Mesenchymal stem cell (in vitro differentiated cells and primary cell): ENCODE measurements at places on chromosomes 4 and X.

GRCh38 chr4:174256277-174256713, 27.2 kb downstream of the FBXO8 start:
- no peak overlapping the region for H3K27ac ChIP-seq
- no peaks in the 10 kb centered on the region for H3K27me3 ChIP-seq
- peak; percentile 62 for DNase-seq
- H3K36me3 ChIP-seq: peaks cover 5% of the 10 kb centered on the region
- H3K4me3 ChIP-seq: no peak overlapping the region
- H3K4me1 ChIP-seq: peaks cover 2% of the 10 kb centered on the region

- H3K27me3 ChIP-seq: peaks cover 3% of the 10 kb centered on the region
- H3K36me3 ChIP-seq: no peaks in the 10 kb centered on the region
- no peak overlapping the region for H3K27ac ChIP-seq
- H3K4me1 ChIP-seq: peaks cover 2% of the 10 kb centered on the region
Observed at GRCh38 chrX:136694431-136695087, 46.6 kb downstream of the CD40LG start.

DNA sequence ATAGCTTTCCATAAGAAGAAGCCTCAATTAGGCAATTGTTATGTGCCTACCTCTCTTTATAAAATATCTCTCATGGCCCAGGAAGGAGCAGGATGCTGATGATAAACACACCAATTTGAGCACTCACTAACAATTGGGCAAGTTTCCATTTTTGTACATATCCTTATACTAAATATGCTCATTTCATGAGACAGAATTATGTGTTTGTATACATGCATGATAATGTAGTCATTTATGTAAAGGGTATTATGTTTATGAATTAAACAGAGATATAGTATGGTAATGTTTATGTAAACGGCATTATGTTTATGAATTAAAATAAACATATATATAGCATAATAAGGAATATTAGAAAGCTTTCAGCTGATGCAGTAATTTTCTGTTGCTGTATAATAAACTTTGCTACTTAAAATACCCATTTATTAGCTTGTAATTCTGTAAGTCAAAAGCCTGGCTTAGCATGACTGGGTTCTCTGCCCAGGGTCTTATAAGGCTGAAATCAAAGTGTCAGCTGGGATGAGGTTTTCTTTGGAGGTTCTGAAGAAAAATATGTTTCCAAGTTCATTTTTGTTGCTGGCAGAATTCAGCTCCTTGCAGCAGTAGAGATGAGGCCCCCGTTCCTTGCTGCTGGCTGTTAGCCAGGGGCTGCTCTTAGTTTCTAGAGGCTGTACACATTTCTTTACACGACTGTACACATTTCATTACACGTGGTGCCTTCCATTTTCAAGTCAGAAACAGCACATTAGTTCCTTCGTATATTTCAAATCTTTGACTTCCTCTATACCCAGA, 89.0 kb downstream of the GLRA2 start:
- H3K36me3 ChIP-seq: no peaks in the 10 kb centered on the region
- no peaks in the 10 kb centered on the region for H3K27me3 ChIP-seq
- no peak for DNase-seq

DNA sequence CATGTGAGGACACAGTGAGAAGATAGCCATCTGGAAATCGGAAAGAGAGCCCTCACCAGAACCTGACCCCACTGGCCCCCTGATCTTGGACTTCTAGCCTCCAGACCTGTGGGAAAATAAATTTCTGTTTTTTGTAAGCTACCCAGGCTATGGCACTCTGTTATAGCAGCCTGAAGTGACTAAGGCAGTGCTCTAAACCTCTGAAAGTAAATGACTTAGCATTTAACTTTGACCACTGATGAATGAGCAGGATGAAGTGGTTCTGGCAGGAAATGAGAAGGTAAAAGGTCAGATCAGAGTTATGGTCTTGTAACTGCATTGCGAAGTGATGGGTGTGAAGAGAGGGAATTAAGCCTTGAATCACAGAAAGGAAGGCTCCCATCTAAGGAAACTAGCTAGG, 17.0 kb downstream of the GPAT3 start:
- DNase-seq: peak; percentile 76
- no peaks in the 10 kb centered on the region for H3K27me3 ChIP-seq
- H3K27ac ChIP-seq: peak overlapping the region; percentile 18
- no peak overlapping the region for H3K4me3 ChIP-seq

DNA sequence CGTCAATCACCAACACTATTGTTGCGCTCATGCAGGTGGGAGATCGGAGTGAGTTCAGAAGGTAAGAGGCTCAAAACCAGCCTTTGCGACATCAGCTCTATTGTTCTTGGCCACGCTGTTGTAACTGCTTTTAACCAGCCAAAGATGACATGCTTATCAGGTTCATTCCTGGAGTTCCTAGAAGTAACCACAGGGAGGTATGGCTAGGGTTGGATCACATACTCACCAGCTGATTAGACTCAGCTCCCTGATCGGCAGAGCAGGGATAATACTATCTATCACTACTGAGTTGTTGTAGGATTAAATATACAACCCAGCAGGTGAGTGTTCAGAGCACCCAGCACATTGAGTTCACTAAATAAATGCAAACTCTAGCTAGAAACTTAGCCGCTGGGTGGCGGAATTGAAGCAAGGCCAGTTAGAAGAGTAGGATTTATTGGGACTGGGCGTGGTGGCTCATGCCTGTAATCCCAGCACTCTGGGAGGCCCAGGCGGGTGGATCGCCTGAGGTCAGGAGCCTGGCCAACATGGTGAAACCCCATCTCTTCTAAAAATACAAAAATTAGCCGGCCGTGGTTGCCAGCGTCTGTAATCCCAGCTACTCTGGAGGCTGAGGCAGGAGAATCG, 12.4 kb downstream of the SLC34A2 start:
- no peak overlapping the region for H3K27ac ChIP-seq
- H3K27me3 ChIP-seq: peaks cover 39% of the 10 kb centered on the region
- H3K4me1 ChIP-seq: no peaks in the 10 kb centered on the region
- H3K36me3 ChIP-seq: no peaks in the 10 kb centered on the region

GRCh38 chr4:55021214-55021613, 104.2 kb downstream of the KDR start:
- no peak overlapping the region for H3K4me3 ChIP-seq
- no peaks in the 10 kb centered on the region for H3K36me3 ChIP-seq
- H3K27me3 ChIP-seq: no peaks in the 10 kb centered on the region
- H3K4me1 ChIP-seq: peaks cover 2% of the 10 kb centered on the region

- H3K4me3 ChIP-seq: no peak overlapping the region
- H3K27me3 ChIP-seq: peaks cover 42% of the 10 kb centered on the region
- H3K36me3 ChIP-seq: no peaks in the 10 kb centered on the region
- DNase-seq: no peak
- no peaks in the 10 kb centered on the region for H3K4me1 ChIP-seq
Observed at GRCh38 chrX:110046001-110046400, 43.1 kb downstream of the TMEM164 start.

- H3K4me1 ChIP-seq: no peaks in the 10 kb centered on the region
- no peak overlapping the region for H3K27ac ChIP-seq
- DNase-seq: peak; percentile 18
Observed at GRCh38 chr4:123043013-123043412, 120.6 kb upstream of the NUDT6 start.

GRCh38 chr4:77015390-77015789, 60.4 kb downstream of the CCNI start:
- no peak overlapping the region for H3K4me3 ChIP-seq
- H3K4me1 ChIP-seq: peaks cover 10% of the 10 kb centered on the region
- no peaks in the 10 kb centered on the region for H3K27me3 ChIP-seq
- peak; percentile 80 for DNase-seq
- peaks cover 78% of the 10 kb centered on the region for H3K36me3 ChIP-seq
- H3K27ac ChIP-seq: peak overlapping the region; percentile 88

DNA sequence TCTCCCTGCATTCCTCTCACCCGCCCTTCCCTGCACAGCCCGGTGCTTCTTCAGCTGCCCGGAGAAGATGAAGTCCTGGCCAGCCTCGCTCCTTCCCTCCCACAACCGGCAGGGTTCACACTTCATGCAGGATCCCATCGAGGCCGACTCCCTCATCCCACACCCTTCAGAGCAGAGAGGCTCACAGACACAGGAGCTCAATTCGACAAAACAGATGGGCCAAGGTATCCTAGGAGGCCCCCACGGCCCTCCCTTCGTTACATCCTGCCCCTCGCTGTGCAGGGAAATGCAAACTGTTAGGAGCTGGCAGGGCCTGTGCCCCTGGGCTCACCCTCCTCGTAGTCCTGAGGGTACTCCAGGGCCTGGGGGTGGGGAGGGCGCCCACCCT, 238.1 kb downstream of the DHRSX start:
- H3K4me3 ChIP-seq: peak overlapping the region; percentile 27
- H3K36me3 ChIP-seq: peaks cover 37% of the 10 kb centered on the region
- no peak for DNase-seq
- no peaks in the 10 kb centered on the region for H3K27me3 ChIP-seq
- peaks cover 12% of the 10 kb centered on the region for H3K4me1 ChIP-seq
- no peak overlapping the region for H3K27ac ChIP-seq

DNA sequence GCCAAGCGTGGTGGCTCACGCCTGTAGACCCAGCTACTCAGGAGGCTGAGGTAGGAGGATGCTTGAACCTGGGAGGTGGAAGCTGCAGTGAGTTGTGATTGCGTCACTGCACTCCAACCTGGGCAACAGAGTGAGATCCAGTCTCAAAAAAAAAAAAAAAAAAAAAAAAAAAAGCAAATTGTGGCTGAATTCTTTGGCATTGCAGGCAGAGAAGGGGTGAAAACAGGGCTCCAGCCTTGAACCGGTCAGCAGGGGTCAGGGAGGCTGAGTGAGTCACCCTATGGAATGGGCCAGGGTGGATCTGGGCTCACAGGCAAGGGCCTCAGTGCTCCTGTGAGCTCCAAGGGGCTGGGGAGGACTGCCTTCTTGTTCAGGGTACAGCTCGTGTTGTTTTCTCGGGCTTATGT, 13.2 kb upstream of the FAM3A start:
- H3K4me1 ChIP-seq: peaks cover 23% of the 10 kb centered on the region
- peaks cover 21% of the 10 kb centered on the region for H3K27me3 ChIP-seq
- no peak overlapping the region for H3K4me3 ChIP-seq
- peaks cover 21% of the 10 kb centered on the region for H3K36me3 ChIP-seq

- H3K27me3 ChIP-seq: no peaks in the 10 kb centered on the region
- DNase-seq: no peak
- peaks cover 12% of the 10 kb centered on the region for H3K36me3 ChIP-seq
- H3K4me1 ChIP-seq: peaks cover 11% of the 10 kb centered on the region
- H3K27ac ChIP-seq: no peak overlapping the region
- H3K4me3 ChIP-seq: no peak overlapping the region
Observed at GRCh38 chr4:152961773-152962115, 25.6 kb downstream of the FHDC1 start.

DNA sequence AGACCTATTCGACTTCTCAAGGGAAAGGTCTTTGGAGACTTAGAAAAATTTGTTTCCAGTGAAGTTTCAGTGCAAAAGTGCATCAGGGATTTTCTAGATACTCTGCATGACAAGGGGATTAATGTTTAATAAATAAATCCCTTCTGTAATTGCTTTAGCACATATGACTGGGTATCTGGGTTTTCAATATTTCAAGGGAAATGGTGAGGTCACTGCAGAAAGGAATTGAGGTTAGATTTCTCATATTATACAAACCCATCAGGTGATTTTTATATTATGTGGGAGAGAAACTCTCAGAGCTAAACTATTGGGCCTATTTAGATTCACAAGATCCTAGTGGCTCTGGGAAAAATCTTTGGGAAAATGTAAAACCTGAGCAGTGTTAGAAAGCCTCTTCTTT, 48.3 kb upstream of the SLC4A4 start:
- no peaks in the 10 kb centered on the region for H3K27me3 ChIP-seq
- H3K4me1 ChIP-seq: peaks cover 2% of the 10 kb centered on the region
- H3K4me3 ChIP-seq: no peak overlapping the region
- peak overlapping the region; percentile 80 for H3K27ac ChIP-seq
- no peak for DNase-seq

DNA sequence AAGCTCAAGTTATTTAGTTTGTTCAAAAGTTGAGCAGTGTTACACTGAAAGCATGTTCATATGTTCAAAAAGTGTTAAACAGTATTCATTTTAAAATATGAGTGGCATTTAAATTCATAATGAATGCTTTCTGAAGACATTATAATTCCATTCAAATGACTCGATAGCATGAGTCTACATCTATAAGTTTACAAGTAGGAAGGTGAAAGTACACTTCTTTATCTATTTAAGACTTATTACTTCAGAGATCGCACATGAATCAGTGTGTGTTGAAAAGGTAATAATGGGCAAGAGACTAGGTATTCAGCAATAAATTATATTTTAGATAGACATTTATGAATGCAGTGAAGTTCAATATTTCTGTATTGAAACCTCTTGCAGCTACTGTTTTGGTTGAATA, 456.1 kb downstream of the GRXCR1 start:
- H3K36me3 ChIP-seq: no peaks in the 10 kb centered on the region
- H3K4me3 ChIP-seq: no peak overlapping the region
- H3K27me3 ChIP-seq: no peaks in the 10 kb centered on the region
- no peaks in the 10 kb centered on the region for H3K4me1 ChIP-seq

DNA sequence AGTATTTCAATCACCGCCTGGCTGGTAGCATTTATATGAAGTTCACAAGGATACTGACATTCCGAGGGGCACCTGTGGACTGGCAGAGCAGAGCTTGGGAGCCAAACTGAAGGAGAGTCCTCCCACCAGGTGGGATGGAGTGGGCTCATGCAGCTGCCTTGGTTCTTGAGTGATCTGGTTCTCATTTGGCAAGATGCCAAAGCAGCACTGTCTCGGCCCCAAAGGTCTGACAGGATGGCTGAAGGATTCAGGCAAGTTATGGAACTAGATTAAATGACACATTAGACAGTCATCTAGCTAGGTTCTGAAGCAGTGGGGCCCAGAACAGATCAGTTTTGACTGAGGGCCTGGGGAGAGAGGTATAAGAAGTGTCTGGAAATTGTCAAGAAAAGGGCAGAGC, 3.2 kb downstream of the FGF16 start:
- H3K4me1 ChIP-seq: peaks cover 12% of the 10 kb centered on the region
- H3K27ac ChIP-seq: no peak overlapping the region
- peaks cover 1% of the 10 kb centered on the region for H3K36me3 ChIP-seq
- no peaks in the 10 kb centered on the region for H3K27me3 ChIP-seq
- H3K4me3 ChIP-seq: no peak overlapping the region

DNA sequence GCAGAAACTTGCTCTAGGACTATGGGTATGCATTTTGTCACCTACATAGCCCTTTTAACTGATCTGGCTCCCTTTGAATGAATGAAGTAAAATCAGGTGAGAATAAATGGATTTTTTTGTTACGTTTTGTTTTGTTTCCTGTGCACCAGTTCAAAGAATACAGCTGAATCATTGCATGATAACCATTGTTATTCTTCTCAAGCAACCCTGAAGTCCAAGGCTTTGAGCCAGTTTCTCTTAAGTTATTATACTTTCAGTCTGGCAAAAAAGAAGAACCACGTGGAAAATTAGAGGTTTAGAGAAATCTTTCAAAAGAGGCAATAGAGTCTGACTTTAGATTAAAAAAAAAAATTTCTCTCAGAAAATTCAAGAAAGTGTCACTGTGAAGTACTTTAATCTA, 398.6 kb upstream of the TECRL start:
- no peaks in the 10 kb centered on the region for H3K36me3 ChIP-seq
- H3K27me3 ChIP-seq: no peaks in the 10 kb centered on the region
- no peak overlapping the region for H3K4me3 ChIP-seq

DNA sequence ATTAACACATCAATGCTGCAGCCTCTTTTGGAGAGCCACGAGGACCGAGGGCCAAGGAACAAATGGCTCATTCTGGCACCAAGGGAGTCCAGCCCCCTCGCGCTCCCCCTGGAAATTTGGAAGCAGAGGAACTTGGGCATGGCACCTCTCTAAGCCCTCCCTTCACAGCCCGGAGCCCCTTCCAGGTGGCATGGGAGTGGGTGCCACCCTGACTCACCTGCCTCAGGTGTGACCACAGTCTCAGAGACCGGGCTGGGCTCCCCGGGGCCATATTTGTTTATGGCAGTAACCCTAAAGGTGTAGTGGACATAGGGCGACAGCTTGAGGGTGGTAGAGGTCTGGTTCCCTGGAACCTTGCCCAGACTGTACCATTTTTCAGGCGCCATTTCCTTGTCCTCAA, 18.8 kb downstream of the L1CAM start:
- peaks cover 78% of the 10 kb centered on the region for H3K27me3 ChIP-seq
- no peak for DNase-seq
- no peak overlapping the region for H3K27ac ChIP-seq
- H3K36me3 ChIP-seq: no peaks in the 10 kb centered on the region
- H3K4me3 ChIP-seq: no peak overlapping the region
- H3K4me1 ChIP-seq: peaks cover 2% of the 10 kb centered on the region
